SK-MEL-5 (cell line): ENCODE measurements at places on chromosomes 4 and X. TPM values are rescaled to one million over a fixed set of nuclear protein-coding genes. Genes with fewer than 3 reads are reported as not detected.

Gene DTHD1
- not detected in 2 replicates for total RNA-seq

Gene APLN
- 0.05 and 0.34 TPM in 2 replicates for total RNA-seq

Gene ZFYVE28
- total RNA-seq = 2.6 and 3.1 TPM in 2 replicates

Gene GSX2
- total RNA-seq = not detected in 2 replicates

Gene SH3BGRL
- total RNA-seq = 83.2 and 85.9 TPM in 2 replicates

Gene FGFBP1
- not detected in 2 replicates for total RNA-seq
